ENCODE measurements at places on chromosomes 7 and 10. TPM values are rescaled to one million over a fixed set of nuclear protein-coding genes. Genes with fewer than 3 reads are reported as not detected.
A peak's percentile ranks its signal among the peaks of the same experiment; 100 is the strongest.

DNA sequence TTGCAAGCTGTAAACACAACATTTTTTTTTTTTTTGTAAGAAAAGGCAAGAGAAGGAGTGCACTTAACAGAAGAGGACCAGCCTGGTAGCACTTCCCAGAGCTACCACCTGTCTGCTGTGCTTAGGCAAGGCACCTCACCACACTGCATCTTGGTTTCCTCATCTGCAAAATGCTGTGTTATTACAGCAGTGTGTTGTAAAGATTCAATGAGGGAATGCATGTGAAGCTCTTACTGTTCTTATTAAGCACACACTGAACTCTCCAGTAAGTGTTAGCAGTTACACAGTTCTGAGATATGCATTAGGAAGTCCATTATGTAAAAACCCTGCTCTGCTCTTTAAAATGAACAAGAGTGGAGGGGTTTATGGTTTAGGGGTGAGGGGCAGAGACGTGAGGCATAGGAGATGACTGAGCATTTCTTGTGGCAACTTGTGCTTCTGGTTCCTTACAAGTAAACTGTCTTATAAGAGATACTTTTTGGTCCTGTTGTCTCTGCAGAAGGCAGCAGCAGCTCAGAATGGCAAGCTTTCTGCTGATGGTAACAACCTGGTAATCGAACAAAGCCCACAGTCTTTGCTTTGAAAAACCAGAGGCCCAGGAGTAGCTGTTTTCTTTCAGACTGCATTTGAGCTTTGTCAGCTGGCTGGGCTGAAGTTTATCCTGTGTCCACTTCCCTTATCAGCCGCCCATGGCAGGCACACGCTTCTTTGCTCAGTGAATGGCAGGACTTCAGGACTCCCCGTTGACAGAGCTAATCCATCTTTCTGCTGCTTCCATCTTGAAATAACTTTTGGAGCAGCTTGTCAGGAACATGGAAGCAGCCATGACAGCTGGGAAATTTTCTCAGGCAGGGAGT, 98.8 kb upstream of the BMPER start:
- DNase-seq: no peak

DNA sequence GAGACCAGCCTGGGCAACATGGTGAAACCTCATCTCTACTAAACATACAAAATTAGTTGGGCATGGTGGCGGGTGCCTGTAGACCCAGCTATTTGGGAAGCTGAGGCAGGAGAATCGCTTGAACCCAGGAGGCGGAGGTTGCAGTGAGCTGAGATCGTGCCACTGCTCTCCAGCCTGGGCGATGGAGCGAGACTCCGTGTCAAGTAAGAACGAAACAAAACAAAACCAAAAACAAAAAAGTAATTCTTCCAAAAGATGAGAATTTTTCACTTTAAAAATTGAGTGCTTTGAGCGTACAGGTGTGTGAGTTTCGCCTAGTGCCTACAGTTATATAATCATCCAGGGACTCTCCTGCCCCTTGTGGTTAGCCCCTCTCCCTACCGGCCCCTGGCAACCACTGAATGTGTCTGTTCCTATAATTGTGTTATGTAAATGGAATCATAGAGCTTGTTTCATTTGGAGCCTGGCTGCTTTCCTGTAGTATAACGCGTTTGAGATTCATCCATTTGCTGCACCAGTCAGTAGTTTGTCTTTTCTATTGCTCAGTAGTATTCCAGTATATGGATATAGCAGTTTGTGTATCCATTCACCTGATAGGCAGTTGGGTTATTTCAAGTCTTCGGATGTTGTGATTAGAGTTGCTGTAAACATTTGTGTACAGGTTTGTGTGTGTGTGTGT, 80.0 kb downstream of the RBM33 start:
- DNase-seq: peak; percentile 58

- no peak for DNase-seq
These were observed 191.7 kb upstream of the YAE1 start for GRCh38 chr7:39374436-39375040.

DNA sequence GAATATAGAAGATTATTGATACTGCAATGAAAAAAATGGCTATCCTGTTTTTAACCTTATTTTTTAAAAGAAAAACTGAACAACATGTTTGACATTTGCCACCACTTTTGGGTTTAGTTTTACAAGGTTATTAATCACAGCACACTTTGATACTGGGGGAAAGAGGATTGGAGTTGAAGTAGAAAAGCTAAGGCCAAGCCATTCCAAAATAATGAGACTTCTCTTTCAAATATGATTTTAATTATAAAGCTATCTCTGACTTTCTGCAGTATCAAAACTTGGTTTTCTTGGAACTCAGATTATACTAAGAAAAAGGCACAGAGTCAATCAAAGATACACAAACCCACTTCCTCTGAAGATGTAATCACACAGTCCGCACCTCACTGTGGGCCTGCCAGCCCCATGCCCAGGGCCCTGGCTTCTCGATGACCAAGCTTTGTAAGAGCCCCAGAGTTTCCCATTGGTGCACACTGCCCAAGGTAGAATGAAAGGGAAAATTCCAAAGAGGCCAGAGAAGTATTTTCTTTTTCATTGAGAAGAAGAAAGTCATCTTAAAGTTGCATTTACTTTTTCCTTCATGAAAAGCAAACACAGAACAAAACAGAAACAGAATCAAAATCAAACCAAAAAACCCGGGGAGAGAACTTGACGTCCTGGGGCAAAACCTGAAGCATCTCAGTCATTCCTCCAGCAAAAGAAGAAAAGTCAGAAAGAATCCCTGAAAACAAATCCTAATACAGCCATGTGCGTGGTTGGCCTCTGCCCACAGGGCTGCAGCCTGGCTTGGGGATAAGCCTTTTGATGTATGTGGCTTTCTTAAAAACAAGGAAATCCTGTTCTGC, 187.7 kb upstream of the KLF6 start:
- no peak for DNase-seq

PLAU gene
- polyA plus RNA-seq: 159 TPM

CYP26C1 gene
- not detected for polyA plus RNA-seq

GRCh38 chr7:7491044-7491443, 44.6 kb downstream of the COL28A1 start:
- no peak for DNase-seq

ATP5MK gene
- polyA plus RNA-seq: 408 TPM

- DNase-seq: no peak
These were observed 583.9 kb upstream of the FOXK1 start for GRCh38 chr7:4098169-4098568.

CASP2 gene
- polyA plus RNA-seq: 22.3 TPM

- DNase-seq: peak; percentile 15
These were observed 18.7 kb downstream of the MYO1G start for GRCh38 chr7:44960011-44960580.

SIRT1 gene
- 7.0 TPM for polyA plus RNA-seq

- no peak for DNase-seq
These were observed 9.5 kb downstream of the ZFAND2A start for GRCh38 chr7:1150400-1151002.

DNA sequence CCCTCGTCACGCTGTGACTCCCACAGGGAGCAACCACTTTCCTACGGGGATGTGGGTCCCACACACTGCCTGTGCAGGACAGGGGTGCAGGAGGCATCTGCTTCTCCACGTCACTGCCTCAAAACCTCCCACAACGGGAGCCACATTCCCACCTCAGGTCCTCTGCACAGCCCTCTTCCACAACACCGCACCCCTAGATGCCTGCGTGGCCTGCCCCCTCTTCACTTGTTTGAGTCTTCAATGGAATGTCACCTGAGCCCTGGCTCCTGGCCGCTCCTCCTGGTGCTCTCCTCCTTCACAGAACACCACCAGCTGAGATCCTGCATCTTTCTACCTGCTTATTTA, 73.6 kb downstream of the MAD1L1 start:
- no peak for DNase-seq

GRCh38 chr10:87866412-87866974, 3.1 kb downstream of the PTEN start:
- no peak for DNase-seq

SLC29A4 gene
- polyA plus RNA-seq: 12.3 TPM

TMEM270 gene
- 0.71 TPM for polyA plus RNA-seq

DNA sequence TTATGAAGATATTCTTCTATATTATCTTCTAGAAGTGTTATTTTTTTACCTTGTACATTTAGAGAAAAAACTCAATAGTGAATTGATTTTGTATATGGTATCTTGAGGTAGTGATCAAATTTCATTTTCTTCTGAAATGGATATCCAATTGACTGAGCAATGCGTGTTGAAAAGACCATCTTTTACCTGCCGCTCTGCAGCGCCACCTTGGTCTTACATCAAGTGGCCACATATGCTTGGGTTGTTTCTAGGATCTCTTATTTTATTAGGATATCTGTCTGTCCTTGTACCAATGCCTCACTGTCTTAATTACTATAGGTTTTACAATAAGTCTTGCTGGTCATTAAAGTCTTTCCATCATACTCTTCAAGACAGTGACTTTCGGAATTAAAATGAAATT, 53.0 kb downstream of the CUL2 start:
- DNase-seq: no peak
